Peyer's patch (tissue), 4 donors: ENCODE measurements at places on chromosomes 2 and 18.

DNA sequence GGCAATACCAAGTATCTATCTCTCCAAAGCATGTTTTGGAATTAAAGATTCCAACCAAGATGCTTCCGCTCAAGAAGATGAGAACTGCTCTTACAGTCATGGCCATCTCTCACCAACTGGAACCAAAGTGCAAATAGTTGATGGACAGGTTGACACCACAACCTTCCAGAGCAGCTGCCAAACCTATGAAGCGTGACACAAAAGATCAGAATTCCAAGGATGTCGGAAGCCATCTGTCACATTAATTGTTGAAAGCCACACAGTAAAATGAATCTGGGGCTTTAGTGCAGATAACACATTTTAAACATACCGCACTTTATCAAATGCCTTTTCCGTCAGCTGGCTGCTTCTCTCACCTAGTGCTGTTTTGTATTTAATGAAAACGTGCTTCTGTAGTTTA lies 195.7 kb downstream of the CDH20 start:
- DNase-seq = no peak

DNA sequence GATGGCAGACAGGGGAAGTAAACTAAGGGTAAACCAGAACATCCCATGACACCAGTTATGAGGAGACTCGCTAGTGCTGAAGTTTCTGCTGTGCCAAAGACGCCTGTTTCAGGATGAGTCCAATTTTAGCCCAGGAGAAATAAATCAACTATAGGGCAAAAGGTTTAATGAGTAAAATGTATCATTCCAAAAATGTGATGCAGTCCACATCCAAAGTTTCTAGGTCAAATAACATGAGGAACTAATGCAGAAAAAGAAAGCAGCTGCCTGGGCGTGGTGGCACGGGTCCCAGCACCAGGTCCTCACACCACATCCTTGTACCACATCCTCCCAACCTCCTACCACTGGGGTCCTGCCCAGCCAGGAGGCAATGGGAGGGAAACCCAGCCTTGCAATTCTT lies 126.9 kb upstream of the CTAGE1 start:
- DNase-seq = no peak

GRCh38 chr2:99900556-99900955 lies 241.8 kb downstream of the AFF3 start:
- no peak for DNase-seq

DNA sequence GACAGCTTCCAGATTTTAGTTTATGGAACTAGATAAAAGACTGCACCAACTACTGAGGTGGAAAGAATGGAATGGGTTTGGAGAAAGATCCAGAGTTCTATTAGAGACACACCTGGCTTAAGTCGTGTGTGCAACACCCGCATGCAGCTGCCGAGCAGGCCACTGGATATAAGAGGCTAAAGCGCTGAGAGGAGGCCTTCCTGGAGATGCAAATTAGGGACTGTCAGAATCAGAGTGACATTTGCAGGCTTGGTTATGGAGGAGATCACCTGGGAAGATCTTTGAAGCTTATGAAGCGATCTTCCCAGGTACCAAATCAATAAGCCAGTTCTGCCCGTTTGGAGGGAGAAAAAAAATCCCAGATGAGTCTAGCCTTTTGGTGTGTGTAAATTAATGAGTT lies 30.4 kb upstream of the KLHL29 start:
- no peak for DNase-seq

GRCh38 chr2:201174687-201175086 lies 8.3 kb upstream of the CASP10 start:
- DNase-seq = no peak

- no peak for DNase-seq
Observed at GRCh38 chr2:9091811-9092210, 88.3 kb upstream of the MBOAT2 start.

DNA sequence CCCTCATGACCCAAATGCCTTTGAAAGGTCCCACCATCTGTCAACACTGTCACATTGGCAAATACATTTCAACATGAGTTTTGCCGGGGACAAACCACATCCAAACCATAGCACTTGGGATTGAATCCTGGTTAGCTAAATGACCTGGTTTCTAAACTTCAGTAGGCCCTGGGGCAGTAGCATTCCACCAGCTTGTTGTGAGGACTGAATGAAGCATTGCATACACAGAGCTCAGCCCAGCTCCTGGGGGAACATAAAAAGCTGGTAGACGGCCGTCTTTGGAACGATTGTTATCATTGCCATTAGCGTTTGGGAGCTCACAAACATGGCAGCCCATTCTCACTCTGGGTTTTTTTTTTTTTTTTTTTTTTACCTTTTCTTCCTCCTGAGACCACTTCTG lies 57.5 kb upstream of the CXCR4 start:
- DNase-seq = no peak

DNA sequence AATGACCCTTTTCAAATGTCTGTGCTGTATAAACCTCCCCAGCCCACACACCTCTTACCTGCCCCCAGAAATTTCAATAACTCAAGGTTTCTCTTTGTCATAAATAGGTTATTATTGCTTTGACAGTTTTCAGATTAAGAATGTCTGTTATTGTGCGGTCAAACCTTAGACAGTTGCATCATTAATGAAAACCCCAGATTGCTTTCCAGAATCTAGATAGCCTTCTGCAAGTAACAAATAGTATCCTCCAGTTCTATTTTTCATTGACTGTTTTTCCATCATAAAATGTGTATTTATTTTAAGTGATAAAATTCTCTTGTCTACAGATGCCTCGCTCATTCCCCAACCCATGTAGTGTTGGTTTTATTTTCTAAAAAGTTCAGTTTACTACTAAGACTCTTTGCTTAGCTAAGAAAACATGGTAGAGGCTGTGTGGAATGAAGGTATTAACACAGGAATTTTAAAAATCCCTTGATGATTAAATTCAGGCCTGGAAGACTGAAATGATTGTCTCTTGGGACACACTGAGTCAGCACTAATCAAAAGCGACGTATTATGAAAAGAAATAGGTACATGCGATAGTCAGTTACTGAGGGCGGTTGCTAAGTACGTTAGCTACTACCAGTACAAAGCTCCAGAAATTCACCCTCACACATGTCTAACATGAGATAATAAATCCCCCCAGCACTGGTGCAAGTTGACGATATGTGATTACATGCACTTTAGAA lies 38.4 kb upstream of the ITGAV start:
- DNase-seq = no peak

DNA sequence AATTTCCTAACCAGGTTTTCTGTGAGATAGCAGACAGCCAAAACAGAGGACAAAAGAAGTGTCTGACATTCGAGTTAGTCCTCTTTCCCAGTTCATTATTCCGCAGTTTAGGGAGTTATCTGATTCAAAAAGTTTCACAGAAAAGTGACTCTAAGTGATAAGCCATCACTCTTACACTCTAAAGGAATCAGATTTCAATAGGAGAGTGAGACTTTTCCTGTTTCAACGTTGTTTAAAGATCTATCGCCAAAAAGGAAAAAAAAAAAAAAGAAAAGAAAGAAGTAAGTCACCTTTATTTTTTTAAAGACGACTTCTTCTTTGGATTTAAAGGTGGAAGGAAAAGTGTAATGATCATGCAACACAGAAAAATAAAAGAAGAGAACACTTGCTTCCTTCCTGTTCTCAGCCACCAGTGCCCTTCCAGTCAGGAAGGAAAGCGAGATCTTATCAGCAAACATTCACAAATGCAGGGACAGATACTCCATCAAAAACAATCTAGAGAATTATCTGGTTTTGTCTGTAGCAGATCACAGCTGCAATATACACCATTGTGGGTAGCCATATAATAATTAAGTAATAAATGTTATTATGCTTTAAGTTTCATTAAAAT lies 49.8 kb downstream of the TFPI start:
- no peak for DNase-seq

DNA sequence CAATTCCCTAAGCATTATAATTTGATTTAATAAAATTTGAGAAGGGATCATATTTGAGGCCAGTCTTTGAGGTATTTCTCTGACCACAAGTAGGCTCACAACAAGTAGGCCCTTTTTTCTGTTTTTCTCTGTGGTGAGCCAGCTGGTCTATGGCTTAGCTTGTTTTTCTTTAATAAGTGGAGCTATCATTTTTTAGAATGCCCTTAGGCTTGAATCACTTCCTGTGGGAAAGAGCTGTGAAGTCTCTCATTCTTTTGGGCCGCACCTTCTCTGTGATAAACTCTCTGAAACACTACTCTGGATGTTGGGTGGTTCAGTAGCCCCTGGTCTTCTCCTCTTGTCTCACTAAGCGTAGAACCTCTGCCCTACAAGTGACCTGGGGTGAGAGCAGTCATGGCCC lies 235.9 kb downstream of the SUCLG1 start:
- DNase-seq = no peak

GRCh38 chr2:205370726-205371125 lies 311.6 kb upstream of the NRP2 start:
- no peak for DNase-seq

- peak; percentile 72 for DNase-seq
Observed at GRCh38 chr2:115161771-115162493, 719.5 kb downstream of the DPP10 start.

DNA sequence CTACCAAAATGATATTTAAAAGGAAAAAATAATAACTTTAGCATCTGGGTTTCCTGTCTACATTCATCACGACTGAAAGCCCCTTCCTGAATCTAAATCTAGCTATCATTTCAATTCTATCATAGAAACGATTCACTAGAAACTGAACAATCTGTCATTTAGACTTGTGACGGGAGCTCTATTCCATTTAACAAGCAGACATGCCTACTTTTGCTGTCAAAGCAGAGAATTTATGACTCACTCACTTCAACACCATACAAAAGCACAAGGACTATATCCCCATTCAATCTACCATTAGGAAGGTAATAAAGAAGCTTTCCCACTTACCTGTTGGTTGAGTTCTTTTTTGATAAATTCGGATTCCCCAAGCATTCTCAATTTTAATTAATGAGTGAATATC lies 1072.3 kb downstream of the LRP1B start:
- DNase-seq = no peak

GRCh38 chr2:234650911-234651310 lies 154.0 kb upstream of the ARL4C start:
- DNase-seq = no peak

DNA sequence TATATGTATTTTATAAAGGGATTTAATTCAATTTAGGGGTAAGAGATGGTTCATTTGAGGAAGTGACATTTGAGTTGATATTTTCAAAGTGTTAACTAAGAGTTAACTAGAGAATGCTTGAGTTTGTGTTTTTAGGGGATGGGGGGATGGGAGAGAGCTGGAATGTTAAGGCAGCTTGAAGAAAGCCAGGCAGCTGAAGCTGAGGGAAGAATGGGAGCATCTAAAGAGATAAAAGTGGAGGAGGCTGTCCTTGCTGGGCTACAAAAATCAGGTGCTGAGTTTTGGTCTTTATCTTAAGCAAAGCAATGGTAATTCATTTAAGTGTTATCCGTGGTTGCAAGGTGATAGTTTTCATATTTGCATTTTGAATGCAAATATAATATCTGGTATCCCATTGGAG lies 9.2 kb downstream of the CHST9 start:
- DNase-seq = no peak

- DNase-seq = no peak
Observed at GRCh38 chr2:201621293-201621999, 21.9 kb downstream of the TMEM237 start.

DNA sequence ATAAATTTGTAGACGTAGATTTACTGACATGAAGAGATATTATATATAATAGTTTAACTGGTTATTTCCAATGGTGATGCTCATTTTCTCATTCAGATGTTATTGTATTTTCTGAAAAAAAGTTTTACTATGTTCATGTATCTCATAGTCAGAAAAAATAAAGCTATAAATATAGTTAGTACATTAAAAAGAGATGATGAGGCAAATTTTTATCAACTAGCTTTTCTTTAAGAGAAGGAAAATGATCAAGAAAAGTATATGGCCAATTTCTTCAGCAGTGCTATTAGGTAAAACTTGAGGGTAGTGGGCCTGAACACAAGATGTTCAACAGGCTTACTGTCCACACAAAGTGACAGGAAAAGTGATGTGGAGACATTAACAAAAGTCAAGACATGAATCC lies 11.7 kb downstream of the TTC21B start:
- DNase-seq = no peak

GRCh38 chr18:48735080-48735676 lies 196.3 kb downstream of the CTIF start:
- DNase-seq = no peak
